ENCODE measurements at places on chromosomes 1 and 21. TPM values are rescaled to one million over a fixed set of nuclear protein-coding genes. Genes with fewer than 3 reads are reported as not detected.

The CFHR2 gene
- not detected for total RNA-seq

The GBP5 gene
- total RNA-seq, result 62.4 TPM

The GLMP gene
- total RNA-seq, result 16.5 TPM

The ELF3 gene
- total RNA-seq, result 2.8 TPM

The VANGL2 gene
- under 0.01 TPM for total RNA-seq

The MT1HL1 gene
- total RNA-seq, result not detected

The TMEM234 gene
- total RNA-seq, result 6.6 TPM

The CD247 gene
- total RNA-seq, result 162 TPM

The ATP1A2 gene
- total RNA-seq, result 0.10 TPM

The SPATA45 gene
- total RNA-seq, result not detected

The NENF gene
- total RNA-seq, result 12.9 TPM

The KIFAP3 gene
- total RNA-seq, result 23.6 TPM

The LRRC8C gene
- 46.0 TPM for total RNA-seq

The NBPF3 gene
- total RNA-seq, result 6.6 TPM

The LCE2B gene
- total RNA-seq, result not detected

The ILDR2 gene
- 1.5 TPM for total RNA-seq

The EIF4G3 gene
- 23.0 TPM for total RNA-seq

The LRRC71 gene
- not detected for total RNA-seq

The TNFRSF18 gene
- 1.2 TPM for total RNA-seq

The PGLYRP4 gene
- total RNA-seq, result not detected

The KCNJ6 gene
- total RNA-seq, result under 0.01 TPM

The RPS6KC1 gene
- 14.9 TPM for total RNA-seq

The PLA2G2F gene
- not detected for total RNA-seq

The ASAP3 gene
- 0.42 TPM for total RNA-seq

The USH2A gene
- not detected for total RNA-seq

The DMBX1 gene
- not detected for total RNA-seq

The FH gene
- 21.9 TPM for total RNA-seq

The FAM177B gene
- total RNA-seq, result 0.63 TPM

The KCNQ4 gene
- under 0.01 TPM for total RNA-seq

The SLC1A7 gene
- total RNA-seq, result 0.94 TPM

The OR2T29 gene
- not detected for total RNA-seq

The ZNF697 gene
- total RNA-seq, result 4.1 TPM

The SPATA17 gene
- under 0.01 TPM for total RNA-seq

The FCRL4 gene
- not detected for total RNA-seq

The COL6A2 gene
- 12.6 TPM for total RNA-seq

The GJA5 gene
- under 0.01 TPM for total RNA-seq

The DMRTA2 gene
- under 0.01 TPM for total RNA-seq

The F3 gene
- total RNA-seq, result 18.6 TPM

The MIXL1 gene
- total RNA-seq, result not detected

The SAMD11 gene
- total RNA-seq, result not detected

The CFAP107 gene
- total RNA-seq, result not detected

The DHRS3 gene
- total RNA-seq, result 80.4 TPM

The ORC1 gene
- total RNA-seq, result 2.4 TPM

The IL19 gene
- 0.10 TPM for total RNA-seq

The ADPRS gene
- 12.4 TPM for total RNA-seq

The GBP7 gene
- total RNA-seq, result not detected

The CFAP126 gene
- not detected for total RNA-seq

The OR2T35 gene
- total RNA-seq, result 0.42 TPM

The S100A6 gene
- 283 TPM for total RNA-seq

The SEC16B gene
- not detected for total RNA-seq

The SYT14 gene
- total RNA-seq, result under 0.01 TPM

Measured in mononuclear cell (primary cell).